ENCODE measurements at places on chromosomes 12 and 14.

DNA sequence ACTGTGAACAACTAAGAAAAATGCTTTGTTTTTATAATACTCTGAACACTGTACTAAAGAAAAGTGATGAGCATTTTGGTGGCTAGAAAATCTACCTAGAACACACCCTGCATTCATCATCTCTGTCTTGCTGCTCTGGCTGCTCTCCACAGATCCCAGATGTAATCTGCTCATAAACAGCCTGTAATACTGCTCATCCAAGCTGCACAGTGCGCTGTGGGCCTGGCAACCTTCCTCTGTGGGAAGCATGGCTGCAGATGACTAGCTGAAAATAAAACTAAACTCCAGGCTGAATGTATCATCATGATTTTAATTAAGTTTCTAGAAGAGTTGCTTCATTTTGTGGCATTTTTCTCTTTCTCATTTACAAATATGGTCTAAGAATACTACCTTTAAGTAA lies 200.7 kb downstream of the SLC2A13 start:
- no peak for DNase-seq

DNA sequence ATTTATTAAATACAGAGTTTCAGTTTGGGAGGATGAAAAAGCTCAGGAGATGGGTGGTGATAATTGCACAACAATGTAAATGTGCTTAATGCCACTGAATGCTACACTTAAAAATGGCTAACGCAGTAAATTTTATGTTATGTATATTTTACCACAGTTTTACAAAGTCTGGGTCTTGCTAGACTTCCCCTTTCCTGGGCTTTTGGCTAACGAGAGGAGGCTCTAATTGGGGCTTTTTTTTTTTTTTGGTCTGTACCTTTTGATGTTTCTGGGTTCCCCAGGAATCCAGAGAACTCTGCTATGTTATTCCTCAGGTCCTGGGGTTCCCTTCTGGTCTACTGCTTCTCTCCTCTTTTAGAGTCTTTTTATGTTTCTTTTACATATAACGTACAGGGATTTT lies 355.5 kb downstream of the CACNA1C start:
- DNase-seq, result no peak

GRCh38 chr12:59151243-59151642 lies 230.9 kb upstream of the LRIG3 start:
- no peak for DNase-seq

DNA sequence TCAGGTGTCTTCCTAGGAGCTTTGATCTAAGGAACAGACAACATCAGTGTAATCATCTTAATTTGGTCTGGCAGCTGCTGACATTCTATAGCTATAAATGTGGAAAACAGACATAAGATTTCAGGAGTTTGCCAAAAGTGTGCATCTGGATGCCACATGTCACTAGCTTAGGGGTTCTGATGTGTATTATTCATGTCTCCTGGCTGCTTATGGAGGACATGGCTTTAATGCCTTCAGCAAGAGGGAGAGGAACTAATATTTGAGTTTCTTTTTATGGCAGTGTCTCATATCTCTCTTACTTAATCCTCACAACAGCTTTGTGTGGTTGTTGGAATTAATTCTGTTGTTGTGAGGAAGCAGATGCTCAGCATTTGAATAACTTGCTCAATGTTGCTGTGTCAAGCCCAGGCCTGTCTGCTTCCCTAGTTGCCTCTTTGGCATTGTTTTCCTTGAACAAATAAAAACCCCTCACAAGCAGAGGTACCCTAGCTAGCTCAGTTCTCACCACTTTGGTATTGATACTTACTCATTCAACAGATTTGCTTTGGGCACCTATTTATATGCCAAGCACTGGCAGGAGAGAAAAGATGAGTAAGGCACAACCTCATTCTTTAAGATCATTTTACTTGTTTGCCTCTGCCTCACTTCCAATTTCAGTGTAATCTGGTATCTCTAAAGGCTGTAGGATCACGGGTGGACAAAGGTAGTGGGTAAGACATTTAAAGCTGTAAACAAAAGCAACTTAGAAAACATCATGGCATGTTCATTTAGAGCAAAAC lies 39.8 kb upstream of the EID3 start:
- DNase-seq, result no peak

GRCh38 chr12:7787574-7788293 lies 1.5 kb upstream of the NANOG start:
- DNase-seq, result no peak

GRCh38 chr14:35419429-35419841 lies 14.9 kb upstream of the NFKBIA start:
- no peak for DNase-seq

- DNase-seq, result no peak
Observed at GRCh38 chr12:94121886-94122285, 26.5 kb upstream of the PLXNC1 start.

DNA sequence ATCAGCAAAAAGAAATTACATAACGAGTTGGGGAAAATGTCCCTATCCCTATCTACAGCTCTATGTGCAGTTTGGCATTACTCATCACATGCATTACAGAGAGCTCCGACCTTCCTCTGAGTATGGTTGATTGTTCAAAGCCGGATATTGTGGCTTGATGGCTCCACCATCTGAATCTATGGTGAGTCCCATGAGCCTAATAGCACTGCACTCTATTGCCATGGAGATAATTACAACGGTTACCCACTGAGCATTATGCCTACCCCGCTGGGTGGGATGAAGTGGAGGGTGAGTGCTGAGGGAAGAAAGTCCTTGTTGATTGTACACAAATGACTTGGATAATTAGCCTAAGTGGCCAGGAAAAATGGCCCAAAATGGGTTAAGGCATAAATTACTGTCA lies 800.5 kb downstream of the NRXN3 start:
- no peak for DNase-seq

DNA sequence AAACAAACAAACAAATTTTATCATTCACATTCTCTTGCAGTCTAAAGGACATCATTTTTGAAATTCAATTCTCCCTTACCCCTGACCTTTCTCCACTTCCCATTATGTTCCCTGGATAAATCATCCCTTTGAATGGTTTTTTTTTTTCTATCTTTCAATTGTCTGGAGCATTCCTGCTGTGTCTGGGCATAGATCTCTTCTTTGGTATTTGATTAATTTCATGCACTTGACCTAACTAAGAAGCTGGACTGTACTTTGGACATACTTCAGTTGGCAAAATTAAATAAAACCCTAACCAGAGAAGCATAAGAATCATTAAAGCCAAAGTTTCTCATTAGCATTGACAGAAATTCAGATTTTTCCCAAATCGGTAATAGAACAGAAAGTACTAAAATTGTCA lies 163.6 kb upstream of the BMP4 start:
- no peak for DNase-seq

DNA sequence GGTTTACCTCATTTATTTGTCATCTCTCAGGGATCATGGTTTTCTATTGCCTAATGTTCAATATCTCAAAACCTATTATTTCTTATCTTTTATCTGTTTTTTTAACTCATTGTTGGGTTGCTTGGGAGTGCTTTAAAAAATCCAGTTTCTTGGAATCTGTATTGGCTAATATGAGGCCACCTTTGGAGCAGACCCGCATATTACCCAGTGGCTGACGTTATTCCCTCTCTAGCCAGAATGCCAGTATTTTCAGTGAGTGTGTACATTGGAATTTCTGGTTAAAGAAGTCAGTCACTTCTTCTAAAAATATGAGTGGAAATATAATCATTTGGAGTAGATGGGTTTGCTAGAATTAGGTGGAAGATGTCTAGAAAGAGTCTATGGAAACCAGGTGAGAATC lies 38.3 kb downstream of the PRMT8 start:
- DNase-seq, result no peak

DNA sequence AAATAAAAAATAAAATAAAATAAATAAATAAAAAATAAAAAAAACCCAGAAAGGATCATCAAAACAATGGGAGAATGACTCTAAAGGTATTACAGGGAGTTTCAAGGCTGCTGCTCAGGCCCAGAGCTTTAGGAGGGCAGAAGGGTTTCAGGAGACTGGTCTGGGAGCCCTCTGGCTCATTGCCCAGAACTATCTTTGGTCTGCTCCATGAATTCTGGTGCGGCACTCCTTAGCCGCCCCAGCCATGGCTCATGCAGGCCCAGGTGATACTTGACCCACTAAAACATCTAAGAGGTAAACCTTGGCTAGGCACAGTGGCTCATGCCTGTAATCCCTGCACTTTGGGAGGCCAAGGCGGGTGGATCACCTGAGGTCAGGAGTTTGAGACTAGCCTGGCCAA lies 14.7 kb upstream of the TMED10 start:
- no peak for DNase-seq

DNA sequence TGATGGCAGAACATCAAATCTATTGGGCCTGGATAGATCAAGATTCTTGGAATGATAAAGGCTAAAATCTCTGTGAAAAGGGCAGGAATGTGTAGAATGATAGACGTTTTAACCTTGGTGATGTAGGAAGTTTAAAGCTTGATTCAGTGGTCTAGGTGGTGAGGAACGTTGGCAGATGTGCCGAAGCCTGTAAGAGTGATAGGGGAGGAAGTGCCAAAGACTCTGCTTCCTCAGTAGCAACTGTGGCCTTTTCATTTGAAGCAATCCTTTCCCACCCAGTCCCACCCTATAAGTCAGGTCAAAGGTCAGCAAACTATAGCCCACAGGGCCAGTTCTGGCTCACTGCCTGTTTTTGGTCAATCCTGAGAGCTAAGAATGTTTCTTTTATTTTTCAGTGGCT lies 62.2 kb downstream of the MBIP start:
- DNase-seq, result no peak

DNA sequence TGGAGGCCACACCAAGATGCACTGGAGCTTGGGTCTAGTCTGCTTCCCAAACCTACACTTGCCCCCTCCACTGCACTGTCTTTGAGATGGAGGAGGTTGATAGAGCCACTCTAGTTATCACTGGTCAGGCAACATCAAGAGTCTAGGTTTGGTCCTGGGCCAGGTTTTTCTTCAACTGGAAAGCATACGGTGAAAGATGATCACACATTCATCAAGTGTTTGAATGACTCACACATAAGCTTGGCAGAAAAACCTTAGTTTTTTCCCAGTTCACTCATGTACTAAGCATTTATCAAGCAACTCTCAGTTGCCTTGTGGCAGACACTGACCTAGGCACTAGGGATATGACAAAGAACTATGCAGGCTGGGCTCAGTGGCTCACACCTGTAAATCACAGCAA lies 84.5 kb downstream of the PLEKHG3 start:
- no peak for DNase-seq

DNA sequence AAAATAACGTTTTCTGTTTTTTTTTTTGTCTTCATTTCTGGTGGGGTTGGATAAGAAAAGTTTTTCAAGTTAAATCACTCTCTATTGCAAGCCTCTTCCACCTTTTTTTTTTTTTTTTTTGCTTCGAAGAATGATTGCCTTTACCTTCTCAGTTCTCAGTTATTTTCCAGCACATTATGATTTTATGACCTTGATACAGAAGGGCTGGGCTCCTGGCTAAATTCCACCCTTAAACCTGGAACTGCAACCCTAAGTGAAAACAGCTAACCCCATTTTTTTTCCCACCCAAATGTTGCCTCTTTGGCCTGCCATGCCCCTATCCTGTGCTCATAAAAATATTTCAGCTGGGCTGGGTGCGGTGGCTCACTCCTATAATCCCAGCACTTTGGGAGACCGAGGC lies 31.4 kb downstream of the PSEN1 start:
- DNase-seq, result no peak

DNA sequence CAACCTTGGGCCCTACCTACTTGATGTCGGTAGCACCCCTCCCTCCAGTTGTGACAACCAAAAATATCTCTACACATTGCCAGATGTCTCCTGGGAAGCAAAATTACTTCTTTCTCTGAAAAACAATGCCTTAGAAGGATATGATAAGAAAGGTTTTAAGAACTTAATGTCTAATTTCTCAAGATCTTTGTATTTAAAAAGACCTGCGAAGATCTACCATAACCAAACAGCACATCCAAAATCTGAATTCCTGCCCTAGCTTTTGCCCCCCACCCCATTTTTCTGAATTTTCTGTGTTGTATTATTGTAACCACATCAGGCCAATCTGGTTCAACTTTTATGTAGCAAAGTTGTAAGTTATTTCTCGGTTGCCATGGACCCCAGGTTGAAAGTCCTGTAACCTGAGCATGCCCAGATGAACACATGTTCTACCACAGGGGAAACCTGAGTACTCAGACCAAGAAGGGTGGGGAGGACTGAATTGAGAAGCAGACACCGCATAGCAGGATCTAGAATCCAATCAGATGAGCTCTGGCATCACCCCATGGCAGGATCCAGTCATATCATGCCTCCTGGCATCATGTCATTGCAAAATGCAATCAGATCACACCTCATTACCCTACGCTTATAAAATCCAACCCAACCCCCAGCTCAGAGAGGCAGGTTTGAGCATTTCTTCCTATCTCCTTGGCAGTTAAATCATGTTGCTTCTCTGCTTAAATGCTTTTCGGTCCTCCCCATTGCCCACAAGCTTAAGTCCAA lies 8.7 kb downstream of the TMEM253 start:
- no peak for DNase-seq

GRCh38 chr14:55800156-55800785 lies 220.3 kb downstream of the KTN1 start:
- DNase-seq, result no peak

- no peak for DNase-seq
Observed at GRCh38 chr12:30976206-30976605, 49.7 kb downstream of the TSPAN11 start.

- no peak for DNase-seq
Observed at GRCh38 chr12:27464220-27464554, 17.7 kb downstream of the SMCO2 start.

DNA sequence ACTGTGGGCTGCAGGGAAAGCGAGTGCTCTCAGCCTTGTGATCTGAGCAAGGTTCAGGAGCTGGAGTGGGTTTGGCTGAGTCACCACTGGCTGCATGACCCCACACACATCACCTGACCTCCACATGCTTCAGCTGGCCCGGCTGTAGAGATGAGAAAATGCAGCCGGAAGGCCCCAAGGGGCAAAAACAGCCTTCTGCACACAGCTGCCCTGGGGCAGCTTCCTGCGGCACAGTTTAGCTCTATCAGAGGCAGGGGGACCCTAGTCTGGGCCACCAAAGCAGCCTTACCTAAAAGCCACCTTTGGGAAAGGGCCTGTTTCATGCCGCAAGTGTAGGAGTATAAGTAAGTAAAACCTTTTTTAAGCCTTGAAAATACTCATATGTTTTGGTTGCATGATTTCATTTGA lies 123.3 kb downstream of the SSPN start:
- no peak for DNase-seq

DNA sequence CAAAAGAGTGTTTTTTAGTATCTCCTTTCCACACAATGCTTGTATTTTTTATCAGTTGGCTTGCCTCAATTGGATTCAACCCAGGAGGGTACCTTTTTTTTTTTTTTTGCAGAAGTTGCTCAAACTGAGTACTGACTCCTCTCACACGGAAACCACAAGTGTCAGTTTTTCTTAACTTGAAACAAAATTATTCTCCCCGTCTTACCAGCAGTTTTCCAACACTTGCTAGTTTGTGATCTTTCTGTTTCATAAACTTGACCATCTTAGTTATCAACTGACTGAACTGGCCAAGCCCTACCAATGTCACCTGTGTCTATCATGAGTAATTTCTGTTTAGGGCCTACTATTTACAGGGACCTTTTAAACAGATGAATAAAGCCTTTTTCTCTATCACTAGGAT lies 34.1 kb upstream of the ITPR2 start:
- no peak for DNase-seq

GRCh38 chr14:20782280-20782890 lies 1.3 kb downstream of the RNASE6 start:
- DNase-seq, result no peak

- no peak for DNase-seq
Observed at GRCh38 chr12:78441737-78442453, 422.7 kb upstream of the SYT1 start.

GRCh38 chr12:72105849-72106248 lies 166.3 kb upstream of the TRHDE start:
- DNase-seq, result no peak
